HAP-1 (cell line): ENCODE measurements at places on chromosomes 5 and 9.

GRCh38 chr5:136235321-136235720 lies 42.4 kb upstream of the SMIM32 start:
- no peak for DNase-seq

- no peak for DNase-seq
Observed at GRCh38 chr5:33120671-33121070, 320.1 kb upstream of the TARS1 start.

DNA sequence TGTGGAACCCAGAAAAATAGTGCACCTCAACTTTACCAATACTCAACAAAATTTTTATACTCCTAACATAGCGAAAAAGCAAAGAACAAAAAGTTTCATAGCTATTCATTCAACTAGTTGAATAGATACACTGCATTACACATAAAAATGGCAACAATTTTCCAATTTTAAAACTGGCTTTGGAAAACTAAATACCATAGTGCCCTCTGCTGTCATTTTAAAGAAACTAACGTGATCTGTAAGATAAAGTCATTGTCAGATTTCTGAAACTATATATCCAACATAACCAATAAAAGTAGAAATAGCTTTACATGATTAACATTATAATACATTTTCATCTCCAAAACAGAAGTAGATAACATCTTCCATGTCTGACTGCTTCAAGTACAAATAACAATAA lies 31.6 kb downstream of the DTWD2 start:
- DNase-seq: peak; percentile 48

GRCh38 chr5:120382833-120383232 lies 81.3 kb upstream of the PRR16 start:
- DNase-seq: no peak

DNA sequence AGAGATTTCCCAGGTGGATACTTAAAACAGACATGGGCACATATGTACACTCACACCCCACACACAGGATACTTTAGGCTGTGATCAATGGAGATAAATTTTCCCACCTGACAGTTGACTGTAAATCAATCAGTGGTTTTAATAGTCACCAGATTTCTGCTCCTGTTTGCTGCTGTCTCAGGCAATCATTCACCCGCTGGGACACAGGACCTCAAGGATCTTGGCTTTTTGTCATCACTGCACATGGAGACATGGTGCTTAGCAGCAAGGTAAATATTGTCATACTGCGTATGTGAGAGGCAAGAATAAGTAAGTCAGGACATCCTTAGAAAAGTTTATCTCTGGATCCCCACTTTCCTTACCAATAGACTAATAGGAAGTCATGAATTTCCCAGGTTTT lies 60.8 kb upstream of the KLF9 start:
- no peak for DNase-seq

DNA sequence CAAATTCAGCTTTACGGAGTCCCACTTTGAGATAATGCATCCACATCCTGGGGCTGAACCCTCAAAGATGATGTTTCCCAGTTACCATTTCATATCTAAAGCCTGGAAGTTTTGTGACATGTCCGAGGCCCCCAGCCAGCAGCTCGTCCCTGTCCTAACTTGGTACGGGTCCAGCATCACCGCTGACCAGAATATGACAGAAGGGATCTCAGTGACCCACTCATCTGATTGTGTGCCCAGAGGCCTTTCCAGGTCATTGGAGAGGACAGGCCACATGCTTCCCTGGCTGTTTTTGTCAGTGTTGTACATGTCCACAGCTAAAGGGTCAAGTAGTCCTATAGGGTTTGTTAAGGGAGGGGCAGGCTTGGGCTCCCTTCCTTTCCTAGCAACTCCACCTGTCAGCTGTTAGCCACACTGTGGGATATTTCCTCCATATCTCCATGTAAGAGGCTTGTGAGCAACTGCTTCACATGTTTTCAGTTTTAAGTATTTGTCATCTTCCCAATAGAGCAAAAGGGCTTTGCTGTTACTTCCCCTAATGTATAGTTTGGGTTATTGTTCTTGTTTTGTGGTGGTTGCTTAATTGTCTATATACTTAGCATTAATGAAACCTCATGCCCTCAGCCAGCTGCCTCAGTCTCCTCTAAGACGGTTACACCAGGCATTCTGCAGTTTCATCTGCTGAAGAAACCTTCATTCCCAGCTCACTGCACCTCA lies 33.4 kb downstream of the SECISBP2 start:
- no peak for DNase-seq

- no peak for DNase-seq
Observed at GRCh38 chr5:88368201-88368600, 99.6 kb upstream of the TMEM161B start.

DNA sequence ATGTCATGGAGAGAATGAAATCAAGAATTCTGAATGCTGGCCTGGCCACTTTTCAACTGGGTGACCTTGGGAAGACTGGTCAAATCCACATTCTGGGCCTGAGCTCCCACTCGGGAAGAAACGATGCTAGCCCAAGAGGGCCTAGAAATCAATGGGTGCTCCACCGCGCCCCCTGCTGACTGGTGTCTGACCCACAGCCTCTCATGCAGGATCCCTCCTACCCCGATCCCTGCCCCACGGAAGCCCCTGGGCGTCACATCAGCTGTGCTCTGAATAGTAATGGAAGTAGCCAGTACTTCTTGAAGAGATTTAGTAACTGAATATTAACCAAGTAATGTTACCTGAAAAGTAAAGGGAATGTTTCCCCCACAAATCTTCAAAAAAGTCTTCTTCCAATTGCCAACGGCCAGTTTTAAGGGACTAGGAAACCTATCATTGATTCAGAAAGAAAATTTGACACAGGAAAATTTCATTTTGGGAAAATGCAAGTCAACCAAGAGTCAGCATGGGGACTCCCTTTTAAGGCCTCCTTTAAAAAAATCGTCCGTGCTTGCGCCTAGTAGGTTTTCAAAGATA lies 43.9 kb downstream of the CRB2 start:
- peak; percentile 81 for DNase-seq
